Activated CD8-positive, alpha-beta T cell treated with anti-CD3 and anti-CD28 coated beads for 36 hours (primary cell): ENCODE measurements at places on chromosomes 3 and 15.

GRCh38 chr3:177731644-177732268, 534.5 kb upstream of the TBL1XR1 start:
- DNase-seq: no peak

DNA sequence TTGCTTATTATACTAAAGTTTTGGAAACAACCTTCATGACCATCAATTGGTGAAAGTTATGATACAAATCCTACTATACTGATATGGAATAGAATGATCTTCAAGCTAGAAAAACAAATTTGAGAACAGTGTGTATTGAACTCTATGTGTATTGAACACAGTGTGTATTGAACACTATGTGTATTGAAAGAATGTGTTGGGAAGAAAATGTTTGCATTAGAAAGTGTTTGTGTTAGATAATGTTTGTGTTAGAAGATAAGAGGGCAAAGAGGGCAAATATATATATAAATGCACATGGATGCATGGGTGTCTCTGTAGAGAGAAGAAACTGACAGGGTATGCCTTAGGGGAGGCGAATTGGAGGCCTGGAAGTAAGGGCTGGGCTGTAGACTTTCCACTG, 42.4 kb downstream of the PCCB start:
- no peak for DNase-seq

- no peak for DNase-seq
These were observed 29.6 kb upstream of the NFKBIZ start for GRCh38 chr3:101819649-101820206.

- no peak for DNase-seq
These were observed 498.7 kb upstream of the CBLB start for GRCh38 chr3:106367496-106367895.

GRCh38 chr3:112354642-112355306, 21.8 kb downstream of the CD200 start:
- no peak for DNase-seq

GRCh38 chr3:107061466-107061865, 315.8 kb upstream of the CCDC54 start:
- DNase-seq: no peak

GRCh38 chr3:122112754-122113153, 57.6 kb downstream of the CD86 start:
- DNase-seq: no peak

- peak; percentile 29 for DNase-seq
These were observed 13.5 kb downstream of the MCCC1 start for GRCh38 chr3:183085634-183086390.

- no peak for DNase-seq
These were observed 26.1 kb downstream of the PTH1R start for GRCh38 chr3:46903341-46904302.

- no peak for DNase-seq
These were observed 112.7 kb downstream of the SLCO3A1 start for GRCh38 chr15:91966194-91966552.

DNA sequence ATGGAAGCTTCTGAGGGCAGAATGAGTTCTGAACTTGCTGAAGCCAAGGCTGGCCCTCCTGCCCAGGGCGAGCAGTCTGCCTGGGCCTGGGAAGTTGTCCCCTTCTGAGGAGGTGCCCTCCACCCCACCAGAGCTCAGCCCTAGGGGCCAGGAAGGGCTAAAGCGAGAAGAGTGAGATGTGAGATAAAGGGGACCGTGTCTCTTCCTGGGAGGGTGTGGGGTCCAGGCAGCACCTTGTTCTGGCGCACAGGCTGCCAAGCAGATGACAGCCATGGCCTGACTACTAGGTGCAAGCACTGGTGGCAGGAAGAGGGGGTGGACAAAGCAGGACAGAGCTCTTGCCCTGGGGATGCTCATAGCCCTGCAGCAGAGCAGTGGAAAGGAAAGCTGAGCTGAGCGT, 3.7 kb downstream of the PAK6 start:
- no peak for DNase-seq

DNA sequence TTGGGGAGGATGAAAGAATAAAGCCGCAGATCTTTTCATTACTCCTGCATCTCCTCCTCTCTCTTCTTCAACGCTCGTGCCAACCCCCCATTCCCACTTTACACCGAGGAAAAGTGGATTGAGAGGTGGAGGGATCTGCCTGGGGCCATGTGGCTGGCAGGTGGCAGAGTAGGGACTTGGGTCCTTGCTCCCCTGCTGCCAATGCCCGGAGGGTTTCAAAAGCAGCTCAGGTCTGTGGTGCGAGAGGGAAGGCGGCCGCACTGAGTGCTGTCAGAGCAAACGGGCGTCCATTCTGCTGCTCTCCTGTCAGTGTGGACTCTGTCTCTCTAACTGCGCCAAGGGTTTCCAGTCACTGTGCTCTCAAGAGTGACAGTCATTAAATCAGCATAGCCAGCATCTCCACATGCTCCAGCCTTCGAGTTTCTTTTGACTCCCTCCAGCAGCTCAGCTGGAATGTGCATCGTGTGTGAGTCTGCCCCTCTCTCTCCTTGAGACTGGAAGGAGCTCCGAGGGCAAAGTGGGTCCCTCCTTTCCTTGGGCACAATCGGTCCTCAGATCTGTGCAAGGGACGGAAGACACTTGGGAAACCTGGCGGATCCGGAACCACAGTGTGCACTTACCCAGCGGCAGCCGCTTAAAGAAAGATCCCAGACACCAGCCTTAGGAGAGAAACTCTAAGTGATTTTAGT, 68.6 kb downstream of the VGLL4 start:
- DNase-seq: no peak

GRCh38 chr3:10546820-10547263, 41.5 kb upstream of the ATP2B2 start:
- DNase-seq: no peak

- DNase-seq: no peak
These were observed 1.8 kb downstream of the RBMS3 start for GRCh38 chr3:29282427-29283230.

- no peak for DNase-seq
These were observed 4.8 kb upstream of the MAP6D1 start for GRCh38 chr3:183830187-183830586.

DNA sequence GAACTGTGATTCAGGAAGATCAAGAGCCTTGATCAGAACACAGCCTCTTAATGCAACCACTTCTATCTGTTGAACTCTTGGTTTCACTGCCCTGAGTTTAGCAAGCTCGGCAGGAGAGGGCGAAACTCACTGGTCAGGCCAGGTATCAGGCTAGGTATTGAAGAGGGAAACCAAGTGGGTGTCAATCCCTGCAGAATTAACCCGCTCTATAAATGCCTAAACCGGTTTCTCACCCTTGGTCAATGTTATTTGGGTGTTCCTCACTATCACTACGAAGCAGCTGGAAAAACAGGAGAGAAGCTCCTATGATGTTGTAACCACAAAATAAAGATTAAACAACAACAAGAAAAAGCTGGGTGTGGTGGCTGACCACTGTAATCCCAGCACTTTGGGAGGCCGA, 23.9 kb downstream of the LIPH start:
- DNase-seq: no peak

DNA sequence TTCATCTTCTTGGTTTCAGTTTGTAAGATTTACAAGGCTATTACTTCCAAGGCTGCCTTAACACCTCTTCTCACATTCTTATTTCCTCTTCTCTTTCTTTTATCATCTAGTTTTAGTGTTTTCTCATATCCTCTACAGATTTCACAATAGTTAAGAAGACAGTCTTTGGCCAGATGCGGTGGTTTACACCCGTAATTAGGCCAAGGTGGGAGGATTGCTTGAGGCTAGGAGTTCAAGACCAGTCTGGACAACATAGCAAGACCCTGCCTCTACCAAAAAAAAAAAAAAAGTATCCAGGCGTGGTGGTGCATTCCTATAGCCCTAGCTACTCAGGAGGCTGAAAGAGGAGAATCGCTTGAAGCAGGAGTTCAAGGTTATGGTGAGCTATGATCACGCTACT, 3.5 kb upstream of the ALDH1A2 start:
- DNase-seq: no peak

- no peak for DNase-seq
These were observed 2.9 kb downstream of the IFT122 start for GRCh38 chr3:129442947-129443346.

- DNase-seq: no peak
These were observed 183.4 kb downstream of the SEMA6D start for GRCh38 chr15:47900751-47901150.

- no peak for DNase-seq
These were observed 26.3 kb upstream of the ZNF148 start for GRCh38 chr3:125401402-125401801.

DNA sequence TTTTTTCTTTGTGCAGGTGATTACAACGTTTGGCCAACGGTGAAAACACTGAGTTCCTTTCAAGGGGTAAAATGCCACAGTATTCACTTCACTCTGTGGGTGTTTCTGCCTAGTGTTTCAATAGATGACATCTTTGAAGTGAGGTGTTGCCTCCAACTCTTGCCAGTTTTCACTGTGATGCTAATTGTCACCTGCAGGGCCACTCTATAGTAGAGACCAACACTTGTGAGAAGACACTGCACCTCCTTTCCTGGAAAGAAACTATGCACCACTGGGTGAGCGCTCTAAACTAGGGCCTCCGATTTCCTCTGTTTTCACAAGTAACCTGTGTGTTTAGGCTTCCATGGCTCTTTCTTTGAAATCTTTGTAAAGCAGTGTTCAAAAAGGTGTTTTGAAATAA, 98.3 kb downstream of the THRB start:
- DNase-seq: no peak

DNA sequence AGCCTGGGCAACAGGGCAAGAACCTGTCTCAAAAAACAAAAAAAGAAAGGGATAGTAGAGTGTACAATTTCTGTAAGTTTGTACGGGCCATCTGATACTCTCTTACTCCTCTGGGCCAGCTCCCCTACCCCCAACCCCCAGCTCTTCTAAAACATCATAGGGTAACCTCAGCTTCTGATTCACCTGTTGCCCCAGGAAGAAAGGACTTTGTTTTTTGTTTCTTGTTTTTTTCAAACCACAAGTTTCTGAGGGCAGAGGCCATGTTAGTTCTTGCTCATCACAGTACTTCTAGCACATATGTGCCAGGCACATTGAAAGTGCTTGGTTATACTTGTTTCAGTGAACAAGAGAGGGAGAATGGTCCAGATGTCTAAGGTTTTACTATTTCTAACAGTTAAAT, 20.2 kb downstream of the ATOSA start:
- DNase-seq: peak; percentile 63

DNA sequence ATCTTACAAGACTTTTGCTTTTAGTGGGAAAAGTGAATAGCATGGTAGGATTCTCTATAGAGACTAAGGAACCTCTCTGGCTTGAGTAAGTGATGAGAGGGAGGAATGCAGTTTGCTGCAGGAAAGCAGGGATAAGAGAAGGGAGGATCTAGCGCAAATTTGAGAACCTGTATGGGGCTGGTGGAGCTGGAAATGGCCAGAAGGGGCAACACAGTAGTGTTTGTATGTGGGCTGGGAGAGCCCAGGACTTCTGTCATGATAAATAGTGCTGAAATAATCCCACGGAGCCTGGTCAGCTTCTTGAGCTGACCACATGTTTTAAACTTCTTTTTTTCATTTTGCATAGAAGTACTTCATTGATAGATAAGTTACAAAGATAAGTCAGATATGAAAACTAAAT, 11.2 kb upstream of the SHC4 start:
- DNase-seq: no peak

DNA sequence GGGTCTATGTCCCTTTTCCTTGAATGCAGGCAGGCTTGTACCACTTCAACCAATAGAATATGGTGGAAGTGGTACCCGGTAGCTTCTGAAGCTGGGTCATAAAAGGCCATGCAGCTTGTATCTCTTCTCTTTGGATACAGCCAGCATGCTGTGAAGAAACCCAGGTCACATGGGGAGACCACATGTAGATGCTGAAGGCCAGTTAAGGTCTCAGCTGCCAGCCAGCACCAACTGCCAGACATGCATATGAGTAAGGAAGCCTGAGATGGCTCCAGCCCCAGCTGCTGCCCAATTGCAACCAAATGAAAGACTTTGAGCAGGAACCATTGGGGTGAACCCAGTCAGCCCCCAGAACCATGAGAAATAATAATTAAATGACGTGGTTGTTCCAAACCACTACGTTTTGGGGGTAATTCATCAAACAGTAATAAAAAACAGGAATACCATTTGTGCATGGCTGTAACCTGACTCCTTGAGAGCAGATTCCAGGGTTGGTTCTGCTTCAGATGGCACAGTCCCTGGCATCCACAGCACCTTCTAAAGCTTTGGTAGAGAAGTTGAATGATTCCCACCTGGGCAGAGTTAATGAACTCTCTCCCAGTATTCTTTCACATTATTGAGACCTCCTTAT, 3.8 kb downstream of the RBP2 start:
- DNase-seq: no peak

DNA sequence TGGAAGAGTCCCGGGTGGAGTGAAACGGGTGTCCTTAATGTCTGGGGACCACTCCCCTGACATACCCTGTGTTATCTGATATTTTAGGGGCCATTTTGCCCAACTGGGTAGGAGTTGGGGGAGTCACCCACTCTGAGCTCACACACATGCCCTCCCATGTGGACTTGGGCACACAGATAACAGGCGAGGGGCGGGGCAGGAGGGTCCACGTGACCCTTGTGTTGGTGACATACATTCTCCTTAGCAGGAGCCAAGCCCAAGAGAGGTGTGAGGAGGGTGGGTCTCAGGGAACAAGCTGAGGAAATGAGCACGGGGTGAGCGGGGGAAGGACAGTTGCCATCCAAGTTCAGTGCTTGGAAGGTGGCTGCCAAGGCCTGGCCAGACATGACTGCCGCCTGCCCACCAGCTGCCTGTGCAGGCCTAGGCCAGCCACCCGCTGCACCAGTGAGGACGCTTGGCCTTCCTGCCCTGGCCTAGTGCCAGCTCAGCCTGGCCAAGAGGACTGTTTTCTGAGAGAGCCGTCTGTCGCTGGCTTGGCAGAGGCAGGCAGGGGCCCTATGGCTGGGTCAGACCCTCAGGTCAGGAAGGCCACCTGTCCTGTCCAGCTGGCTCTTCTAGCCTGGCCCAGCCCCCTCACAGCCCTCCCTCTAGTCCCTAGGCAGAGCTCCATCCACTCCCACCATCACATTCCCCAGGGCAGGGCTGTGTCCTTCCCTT, 31.3 kb upstream of the TMEM115 start:
- no peak for DNase-seq

DNA sequence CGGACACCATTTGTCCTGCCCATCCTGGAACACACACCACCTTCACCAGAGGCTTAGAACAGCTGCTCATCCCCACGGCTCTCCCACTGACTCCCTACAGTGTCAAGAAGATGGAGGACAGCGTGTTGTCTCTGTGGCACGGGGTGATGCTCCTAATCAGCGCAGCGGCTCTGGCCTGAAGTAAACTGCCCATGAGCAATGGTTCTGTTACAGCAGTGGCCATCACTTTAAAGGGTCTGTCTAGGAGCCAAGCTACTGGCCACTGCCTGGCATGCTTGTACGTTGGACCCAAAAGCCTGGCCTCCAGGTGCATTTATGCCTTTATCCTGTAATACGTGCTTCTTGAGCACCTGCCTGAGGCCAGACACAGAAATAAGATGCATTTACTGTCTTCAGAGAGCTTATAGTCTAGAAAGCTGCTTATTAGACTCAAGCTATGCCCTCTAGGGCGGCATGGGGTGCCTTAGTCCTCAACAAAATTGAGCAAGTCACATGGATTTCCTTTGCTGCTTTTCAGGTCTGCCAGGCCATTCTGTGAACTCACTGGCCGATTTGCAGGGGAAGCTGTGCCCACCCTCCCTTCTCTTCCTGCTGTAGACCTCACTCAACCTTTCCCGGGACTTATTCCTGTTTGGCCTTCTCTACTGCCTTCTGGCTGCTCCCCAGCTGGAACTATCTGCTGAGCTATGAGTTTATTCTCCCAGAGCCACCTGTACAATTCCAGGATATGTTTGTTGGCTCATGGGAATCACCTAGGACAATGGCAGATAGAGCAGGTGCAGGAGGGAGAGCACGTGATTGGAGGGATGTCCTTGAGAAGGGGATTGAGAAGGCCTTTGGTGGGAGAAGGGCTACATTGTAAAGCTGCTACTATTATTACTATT, 51.9 kb downstream of the STARD5 start:
- DNase-seq: no peak
